Activated T-helper 2 cell treated with anti-CD3 and anti-CD28 coated beads, Interferon-gamma antibody, Interleukin-2, Interleukin-4, amounts not matched to agents 10 μg/mL and 5 μg/mL and 100 μg/mL, durations not matched to agents 14 hours and 24 hours and 36 hours (primary cell): ENCODE measurements at places on chromosomes 1 and 21. TPM values are rescaled to one million over a fixed set of nuclear protein-coding genes. Genes with fewer than 3 reads are reported as not detected.

DNA sequence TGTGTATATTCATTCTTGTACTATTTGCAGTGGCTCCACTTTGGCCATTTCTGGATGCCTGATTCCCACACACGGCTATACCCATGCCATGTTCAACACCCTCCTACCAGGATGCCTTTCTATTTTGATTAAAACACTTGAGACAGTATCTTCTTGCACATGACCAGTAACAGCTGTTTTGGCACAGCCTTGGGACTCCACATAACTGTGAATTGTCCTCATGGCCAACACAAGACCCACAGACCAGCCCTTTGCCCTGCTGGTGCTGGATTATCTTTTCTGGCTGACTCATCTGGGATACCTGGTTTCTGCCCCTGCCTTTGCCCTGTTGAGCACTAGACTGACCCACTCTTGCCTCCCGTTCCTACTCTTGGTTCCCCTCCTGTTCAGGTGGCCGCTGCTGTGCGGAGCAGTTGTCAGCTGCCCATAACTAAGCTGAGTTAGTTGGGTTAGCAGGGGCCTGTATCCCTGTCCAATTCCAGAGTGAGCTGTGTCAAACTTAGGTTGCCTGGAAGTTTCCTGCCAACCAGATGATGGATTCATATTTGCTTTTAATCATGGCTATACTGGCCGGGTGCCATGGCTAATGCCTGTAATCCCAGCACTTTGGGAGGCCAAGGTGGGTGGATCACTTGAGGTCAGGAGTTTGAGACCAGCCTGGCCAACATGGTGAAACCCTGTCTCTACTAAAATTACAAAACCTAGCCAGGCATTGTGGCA, 10.8 kb upstream of the EYA3 start:
- peaks cover 43% of the 10 kb centered on the region for H3K27me3 ChIP-seq
- DNase-seq = no peak
- H3K4me1 ChIP-seq = peaks cover 5% of the 10 kb centered on the region
- H3K27ac ChIP-seq = no peak overlapping the region
- H3K4me3 ChIP-seq = no peak overlapping the region

The SRGAP2 gene
- 142 and 157 TPM in 2 replicates for total RNA-seq

DNA sequence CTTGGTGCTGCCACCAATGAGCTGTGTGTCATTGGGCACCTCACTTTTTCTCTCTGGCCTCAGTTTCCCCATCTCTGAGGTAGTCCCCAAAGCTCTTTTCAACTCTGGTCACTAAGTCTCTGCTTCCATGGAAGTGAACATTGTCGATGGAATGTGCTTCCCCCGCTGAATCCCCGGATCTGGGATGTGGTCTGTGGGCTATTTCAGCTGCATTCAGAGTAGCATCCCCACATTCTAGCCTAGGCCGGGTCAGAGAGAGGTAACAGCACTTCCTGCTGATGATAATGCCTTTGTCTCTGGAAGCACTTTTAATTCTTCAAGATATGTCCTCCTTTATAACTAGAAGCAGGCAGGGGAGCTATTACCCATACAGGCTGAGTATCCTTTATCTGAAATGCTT, 29.8 kb downstream of the RASSF5 start:
- no peaks in the 10 kb centered on the region for H3K27me3 ChIP-seq
- H3K36me3 ChIP-seq = peaks cover 3% of the 10 kb centered on the region
- DNase-seq = no peak
- no peak overlapping the region for H3K27ac ChIP-seq
- no peak overlapping the region for H3K4me3 ChIP-seq

GRCh38 chr1:110915804-110916203, 42.9 kb downstream of the CD53 start:
- peaks cover 12% of the 10 kb centered on the region for H3K36me3 ChIP-seq
- H3K4me1 ChIP-seq = peaks cover 19% of the 10 kb centered on the region
- no peak overlapping the region for H3K4me3 ChIP-seq
- no peaks in the 10 kb centered on the region for H3K27me3 ChIP-seq
- DNase-seq = no peak
- H3K27ac ChIP-seq = no peak overlapping the region

The LENEP gene
- total RNA-seq = 0.48 and 2.0 TPM in 2 replicates

The VWA5B1 gene
- total RNA-seq = not detected in 2 replicates

- H3K4me1 ChIP-seq = no peaks in the 10 kb centered on the region
- DNase-seq = no peak
- H3K27ac ChIP-seq = no peak overlapping the region
Measured at GRCh38 chr21:27425574-27425973, 458.7 kb upstream of the ADAMTS5 start.

- no peaks in the 10 kb centered on the region for H3K36me3 ChIP-seq
- no peak overlapping the region for H3K27ac ChIP-seq
Measured at GRCh38 chr1:159943278-159943640, 2.2 kb downstream of the IGSF9 start.

The KRTAP7-1 gene
- total RNA-seq = not detected in 2 replicates

The DIO1 gene
- total RNA-seq = not detected in 2 replicates

DNA sequence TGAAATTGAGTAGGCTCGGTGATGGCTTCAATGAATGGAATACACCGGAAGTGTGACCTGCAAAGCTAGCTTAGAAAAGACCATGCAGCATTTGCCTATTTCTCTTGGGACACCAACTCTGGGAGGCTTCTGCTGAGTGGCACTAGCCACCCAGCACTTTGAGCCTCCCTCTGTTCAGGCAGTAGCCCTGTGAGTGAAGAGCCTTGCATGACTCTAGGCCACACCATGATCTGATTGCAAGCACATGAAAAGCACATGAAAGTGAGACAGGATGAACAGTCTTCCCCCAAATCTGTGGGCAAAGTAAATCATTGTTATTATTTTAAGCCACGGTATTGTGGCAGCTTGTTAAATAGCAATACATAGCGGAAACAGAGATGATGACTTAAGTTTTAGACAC, 2.8 kb downstream of the CD48 start:
- H3K4me1 ChIP-seq = peaks cover 45% of the 10 kb centered on the region
- H3K36me3 ChIP-seq = peaks cover 35% of the 10 kb centered on the region
- peak; percentile 38 for DNase-seq
- no peak overlapping the region for H3K4me3 ChIP-seq
- no peaks in the 10 kb centered on the region for H3K27me3 ChIP-seq

DNA sequence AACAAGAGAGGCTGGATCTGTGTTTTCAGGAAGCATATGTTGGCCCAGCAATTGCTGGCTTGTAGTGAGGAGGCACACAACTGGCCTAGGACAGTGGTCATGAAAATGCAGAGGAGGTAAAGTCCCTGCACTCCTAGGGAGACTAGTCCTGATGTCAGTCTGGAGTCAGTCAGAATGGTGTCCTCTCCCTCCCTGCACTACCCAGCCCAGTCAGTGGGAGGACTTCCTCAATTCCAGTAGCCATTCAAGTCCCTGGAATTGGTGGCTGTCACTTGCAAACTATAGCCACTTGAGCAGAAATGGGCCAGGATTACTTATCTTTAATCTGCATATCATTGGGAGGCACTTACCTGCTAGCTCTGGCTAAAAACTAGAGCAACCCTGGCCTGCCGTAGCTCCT, 18.6 kb downstream of the NDUFS5 start:
- no peaks in the 10 kb centered on the region for H3K27me3 ChIP-seq
- H3K4me3 ChIP-seq = no peak overlapping the region
- H3K4me1 ChIP-seq = no peaks in the 10 kb centered on the region
- H3K27ac ChIP-seq = no peak overlapping the region
- no peak for DNase-seq

The BPNT1 gene
- total RNA-seq = 29.8 and 30.6 TPM in 2 replicates

The DYNLT5 gene
- total RNA-seq = not detected in 2 replicates

GRCh38 chr1:216015116-216015515, 408.1 kb downstream of the USH2A start:
- H3K36me3 ChIP-seq = no peaks in the 10 kb centered on the region
- DNase-seq = no peak
- no peaks in the 10 kb centered on the region for H3K27me3 ChIP-seq
- no peak overlapping the region for H3K4me3 ChIP-seq
- no peak overlapping the region for H3K27ac ChIP-seq

- H3K4me3 ChIP-seq = no peak overlapping the region
- H3K27me3 ChIP-seq = no peaks in the 10 kb centered on the region
- no peak overlapping the region for H3K27ac ChIP-seq
- DNase-seq = no peak
- no peaks in the 10 kb centered on the region for H3K36me3 ChIP-seq
Measured at GRCh38 chr1:2351723-2352122, 39.6 kb downstream of the MORN1 start.

- DNase-seq = no peak
- H3K27me3 ChIP-seq = peaks cover 5% of the 10 kb centered on the region
- no peak overlapping the region for H3K27ac ChIP-seq
- peaks cover 4% of the 10 kb centered on the region for H3K36me3 ChIP-seq
Measured at GRCh38 chr21:39120876-39121599, 62.2 kb downstream of the PSMG1 start.

DNA sequence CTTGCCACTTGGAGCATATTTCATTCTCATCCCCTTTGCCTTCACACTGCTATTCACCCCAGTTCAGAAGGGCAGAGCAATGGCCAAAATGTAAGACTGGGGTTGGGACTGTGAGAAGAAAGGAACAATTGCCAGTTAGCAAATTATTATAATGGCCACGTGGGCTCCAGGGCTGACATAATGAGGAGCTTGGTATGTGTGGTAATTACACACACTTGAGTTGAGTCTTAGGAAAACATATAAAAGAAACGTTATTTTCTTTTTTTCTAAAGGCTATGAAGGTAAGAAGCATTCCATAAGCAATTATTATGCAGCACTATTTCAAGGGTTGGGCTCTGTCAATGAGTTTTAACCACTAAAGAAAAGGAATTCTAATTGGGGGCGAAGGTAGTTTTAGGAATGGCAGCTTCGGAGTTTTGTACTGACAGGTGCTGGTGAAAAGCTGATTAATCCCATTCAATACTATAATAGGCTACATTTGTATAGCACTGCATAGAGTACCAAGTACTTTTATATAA, 32.5 kb upstream of the BCL10 start:
- H3K27me3 ChIP-seq = peaks cover 68% of the 10 kb centered on the region
- no peak overlapping the region for H3K27ac ChIP-seq
- peaks cover 3% of the 10 kb centered on the region for H3K4me1 ChIP-seq
- no peak overlapping the region for H3K4me3 ChIP-seq
- H3K36me3 ChIP-seq = no peaks in the 10 kb centered on the region

- no peaks in the 10 kb centered on the region for H3K27me3 ChIP-seq
- H3K4me1 ChIP-seq = peaks cover 7% of the 10 kb centered on the region
- H3K36me3 ChIP-seq = no peaks in the 10 kb centered on the region
- no peak overlapping the region for H3K4me3 ChIP-seq
Measured at GRCh38 chr1:210726621-210727020, 397.9 kb downstream of the HHAT start.

The LIPI gene
- total RNA-seq = not detected in 2 replicates

- H3K27ac ChIP-seq = no peak overlapping the region
- DNase-seq = no peak
- no peaks in the 10 kb centered on the region for H3K4me1 ChIP-seq
- peaks cover 22% of the 10 kb centered on the region for H3K27me3 ChIP-seq
- H3K4me3 ChIP-seq = no peak overlapping the region
Measured at GRCh38 chr1:200323856-200324400, 85.9 kb downstream of the ZNF281 start.

The SLC35F3 gene
- 2.5 and 2.8 TPM in 2 replicates for total RNA-seq

GRCh38 chr1:17773591-17774326, 18.6 kb downstream of the ACTL8 start:
- H3K27me3 ChIP-seq = no peaks in the 10 kb centered on the region
- no peak overlapping the region for H3K27ac ChIP-seq
- no peaks in the 10 kb centered on the region for H3K36me3 ChIP-seq
- no peaks in the 10 kb centered on the region for H3K4me1 ChIP-seq
- no peak overlapping the region for H3K4me3 ChIP-seq
- no peak for DNase-seq

The ARHGAP30 gene
- total RNA-seq = 161 and 170 TPM in 2 replicates

DNA sequence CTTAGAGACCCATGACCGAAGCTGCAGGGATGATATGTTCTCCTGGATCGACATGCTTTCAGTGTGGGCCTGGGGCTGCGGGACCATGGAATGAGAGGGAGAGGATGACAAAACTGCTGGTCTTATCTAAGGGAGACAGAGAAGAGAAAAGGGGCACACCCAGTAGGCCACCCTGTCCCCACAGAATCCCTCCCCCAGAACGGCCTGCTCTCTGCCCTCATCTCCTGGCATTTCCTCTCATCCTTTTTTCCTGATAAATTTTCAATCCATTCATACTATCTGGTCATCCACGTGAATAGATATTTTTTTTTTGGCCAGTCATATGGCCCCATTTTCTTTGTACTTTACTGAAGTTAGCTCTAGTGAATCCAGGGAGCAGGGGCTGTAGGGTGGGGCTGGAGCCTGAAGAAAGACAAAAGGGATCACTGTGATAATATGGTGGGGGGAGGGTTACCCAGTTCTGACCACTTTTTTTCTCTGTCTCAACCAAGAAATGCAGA, at the start of gene PKLR:
Gene PKLR (minus strand): TSS at position 97 of the 500 bp plus-strand sequence. CDS start 43 bp downstream, at position 54.
- peaks cover 17% of the 10 kb centered on the region for H3K27me3 ChIP-seq
- no peaks in the 10 kb centered on the region for H3K36me3 ChIP-seq
- H3K4me1 ChIP-seq = peaks cover 3% of the 10 kb centered on the region
- H3K27ac ChIP-seq = no peak within 1 kb of the TSS

The ATP1A4 gene
- 0.41 and 0.55 TPM in 2 replicates for total RNA-seq

- H3K27ac ChIP-seq = no peak overlapping the region
- no peaks in the 10 kb centered on the region for H3K27me3 ChIP-seq
- H3K4me3 ChIP-seq = no peak overlapping the region
- peaks cover 60% of the 10 kb centered on the region for H3K36me3 ChIP-seq
- peaks cover 7% of the 10 kb centered on the region for H3K4me1 ChIP-seq
Measured at GRCh38 chr21:43012596-43012995, 38.2 kb downstream of the PKNOX1 start.

DNA sequence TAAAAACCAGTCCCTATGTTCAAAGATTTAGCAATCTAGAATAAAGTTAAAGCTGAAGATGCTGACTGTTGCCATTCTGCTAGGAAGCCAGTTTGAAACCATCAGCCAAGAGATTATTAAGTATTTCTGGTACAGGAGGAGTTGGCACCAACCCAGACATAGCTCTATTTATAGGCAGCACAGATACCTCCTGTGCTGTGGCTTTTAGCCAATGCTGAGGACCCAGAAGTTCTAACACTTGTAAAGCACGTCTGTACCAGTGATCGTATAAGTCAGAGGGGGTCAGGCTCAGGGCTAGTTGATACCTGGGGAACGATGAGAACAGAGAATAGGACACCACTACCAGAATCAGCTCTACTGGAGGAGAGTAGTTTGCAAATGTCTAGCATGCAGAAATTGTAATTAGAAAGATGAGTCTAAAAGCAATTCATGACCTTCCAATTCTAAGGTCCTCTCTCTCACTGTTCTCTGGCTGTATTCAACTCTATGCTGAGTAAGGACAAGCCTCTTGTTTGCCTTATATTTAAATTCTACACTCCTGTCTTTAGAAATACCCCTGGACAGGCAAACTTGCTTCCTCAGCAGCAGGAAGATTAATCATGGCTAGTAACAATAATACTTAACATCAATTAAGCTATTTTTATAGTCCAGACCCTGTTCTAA, 96.8 kb upstream of the PALMD start:
- H3K27ac ChIP-seq = no peak overlapping the region
- no peaks in the 10 kb centered on the region for H3K4me1 ChIP-seq
- no peaks in the 10 kb centered on the region for H3K27me3 ChIP-seq

GRCh38 chr1:75165264-75165663, 31.1 kb downstream of the LHX8 start:
- no peaks in the 10 kb centered on the region for H3K36me3 ChIP-seq
- no peaks in the 10 kb centered on the region for H3K4me1 ChIP-seq
- DNase-seq = no peak
- H3K27ac ChIP-seq = no peak overlapping the region
- no peak overlapping the region for H3K4me3 ChIP-seq

- no peak overlapping the region for H3K27ac ChIP-seq
- H3K36me3 ChIP-seq = peaks cover 17% of the 10 kb centered on the region
- no peak for DNase-seq
- H3K4me1 ChIP-seq = no peaks in the 10 kb centered on the region
Measured at GRCh38 chr1:42177541-42177981, 13.0 kb upstream of the GUCA2A start.
